ENCODE measurements at places on chromosomes 5 and 9.

DNA sequence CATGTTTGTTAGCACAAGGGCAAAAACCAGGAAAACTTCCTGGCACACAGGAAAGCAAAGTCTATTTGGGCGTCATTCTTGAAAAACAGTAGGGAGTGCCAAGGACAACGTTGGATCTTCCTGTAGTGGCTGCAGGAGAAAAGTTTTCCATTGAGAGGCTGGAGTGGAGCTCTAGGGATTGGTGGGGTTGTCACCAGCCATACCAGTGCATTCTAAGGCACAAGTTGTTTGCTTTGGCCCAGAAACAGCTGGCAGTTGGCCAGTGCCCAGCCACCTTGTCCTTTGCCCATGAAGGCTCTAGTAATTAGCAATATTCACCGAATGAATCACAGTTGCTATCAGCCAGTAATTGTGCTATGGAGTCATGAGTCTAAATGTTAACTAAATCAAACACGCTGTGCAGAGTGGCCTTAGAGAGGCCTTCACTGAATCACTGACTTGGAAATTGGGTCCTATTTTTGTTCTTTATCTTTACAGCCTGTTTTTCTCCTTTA, 26.4 kb downstream of the TNFSF15 start:
- no peak for DNase-seq

GRCh38 chr9:97501177-97501971, at the start of gene TMOD1:
Gene TMOD1 (plus strand): TSS chr9:97501666. CDS start chr9:97524189, 22,523 bp downstream.
- no peak for DNase-seq

DNA sequence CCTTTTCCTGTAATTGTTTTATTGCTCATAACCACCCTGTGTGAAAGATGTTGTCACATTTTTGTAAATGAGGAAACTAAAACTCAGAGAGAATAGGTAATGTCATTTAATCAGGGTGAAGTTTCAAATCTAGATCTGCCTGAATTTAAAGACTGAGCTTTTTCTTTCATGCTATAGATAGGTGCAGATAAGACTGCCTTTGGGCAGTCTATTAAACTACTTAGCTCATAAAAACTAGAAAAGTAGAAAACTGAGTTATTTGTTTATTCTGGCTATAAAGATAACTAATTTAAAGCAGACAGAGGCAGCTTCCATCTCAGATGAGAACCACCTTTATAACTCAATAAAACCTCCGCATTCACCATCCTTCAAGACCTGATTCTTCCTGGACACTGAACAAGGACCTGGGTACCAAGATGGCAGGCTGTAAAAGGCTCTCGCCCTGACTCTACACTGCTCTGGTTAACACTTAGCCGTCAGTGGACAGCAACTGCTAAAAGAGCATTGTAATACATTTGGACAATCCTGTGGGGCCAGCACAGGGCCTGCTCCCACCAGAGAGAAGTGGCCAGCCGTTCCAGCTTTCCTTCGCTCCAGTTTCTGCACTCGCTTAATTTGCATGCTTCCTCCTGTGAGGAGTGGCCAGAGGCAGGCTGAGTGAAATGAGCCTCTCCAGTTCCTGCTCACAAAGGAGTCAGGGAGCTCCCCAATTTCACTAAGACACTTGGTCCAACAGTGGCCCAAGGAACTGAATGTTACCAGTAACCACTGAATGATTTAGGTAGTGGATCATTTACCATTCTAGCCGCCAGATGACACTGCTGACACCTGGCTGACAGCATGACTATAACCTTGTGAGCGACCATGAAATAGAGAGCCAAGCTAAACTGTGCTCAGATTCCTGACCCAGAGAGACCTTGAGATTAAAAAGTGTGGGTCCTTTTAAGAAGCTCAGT, 566.4 kb downstream of the EFNA5 start:
- DNase-seq, result no peak

GRCh38 chr5:10091701-10092100, 158.0 kb downstream of the ATPSCKMT start:
- peak; percentile 28 for DNase-seq

GRCh38 chr9:120538339-120538738, 41.6 kb downstream of the CDK5RAP2 start:
- no peak for DNase-seq

DNA sequence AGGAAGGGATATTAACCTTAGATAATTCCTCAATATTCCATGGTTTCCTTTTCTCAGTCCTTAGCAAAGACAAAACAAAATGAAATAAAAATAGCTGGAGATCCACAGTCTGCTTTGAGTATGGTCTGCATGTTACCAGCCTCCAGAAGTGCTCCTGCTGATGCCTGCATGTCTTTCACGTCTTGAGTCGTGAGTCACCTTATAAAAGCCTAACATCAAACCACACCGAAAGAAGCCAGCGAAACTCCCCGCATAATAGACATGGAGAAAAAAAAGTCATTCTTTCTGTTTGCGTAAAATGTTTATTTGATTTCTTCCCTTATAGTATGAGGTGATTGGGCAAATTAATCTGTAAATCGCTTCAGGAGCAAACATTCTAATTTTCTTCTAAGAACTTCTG, 380.5 kb downstream of the SLCO4C1 start:
- peak; percentile 21 for DNase-seq

DNA sequence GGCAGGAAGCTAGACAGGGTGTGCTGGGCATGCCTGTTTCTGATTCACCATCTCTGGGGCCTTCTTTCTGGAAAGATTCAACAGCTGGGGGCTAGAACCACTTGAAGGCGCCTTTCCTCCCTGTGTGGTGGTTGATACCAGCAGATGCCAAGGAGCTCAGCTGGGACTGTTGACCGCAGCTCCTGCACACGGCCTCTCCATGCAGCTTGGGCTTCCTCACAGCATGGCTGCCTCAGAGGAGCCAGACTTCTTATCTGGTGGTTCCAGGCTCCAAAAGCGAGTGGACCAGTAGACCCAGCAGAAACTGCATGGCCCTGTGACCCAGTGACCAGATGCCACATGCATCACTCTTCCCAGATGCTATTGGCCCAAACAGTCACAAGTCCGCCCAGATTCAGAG, 74.7 kb upstream of the COL5A1 start:
- no peak for DNase-seq

GRCh38 chr9:131645078-131645776, 94.6 kb downstream of the RAPGEF1 start:
- no peak for DNase-seq

- no peak for DNase-seq
Observed at GRCh38 chr9:120846906-120847305, 4.2 kb upstream of the PSMD5 start.

GRCh38 chr5:61200582-61201155, 38.4 kb upstream of the SMIM15 start:
- DNase-seq, result peak; percentile 41

DNA sequence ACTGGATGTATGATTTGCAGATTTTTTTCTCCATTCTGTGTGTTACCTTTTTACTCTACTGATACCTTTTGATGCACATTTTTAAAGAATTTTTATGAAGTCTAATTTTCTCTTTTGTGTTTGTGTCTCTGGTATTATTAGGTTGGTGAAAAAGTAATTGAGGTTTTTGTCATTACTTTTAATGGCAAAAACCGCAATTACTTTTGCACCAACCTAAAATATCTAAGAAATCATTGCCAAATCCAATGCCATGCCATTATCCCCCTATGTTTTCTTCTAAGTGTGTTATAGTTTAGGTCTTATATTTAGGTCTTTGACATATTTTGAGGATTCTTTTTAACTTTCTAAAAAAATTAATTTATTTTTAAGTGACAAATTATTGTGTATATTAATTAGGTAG, 43.4 kb upstream of the STARD4 start:
- DNase-seq, result no peak

DNA sequence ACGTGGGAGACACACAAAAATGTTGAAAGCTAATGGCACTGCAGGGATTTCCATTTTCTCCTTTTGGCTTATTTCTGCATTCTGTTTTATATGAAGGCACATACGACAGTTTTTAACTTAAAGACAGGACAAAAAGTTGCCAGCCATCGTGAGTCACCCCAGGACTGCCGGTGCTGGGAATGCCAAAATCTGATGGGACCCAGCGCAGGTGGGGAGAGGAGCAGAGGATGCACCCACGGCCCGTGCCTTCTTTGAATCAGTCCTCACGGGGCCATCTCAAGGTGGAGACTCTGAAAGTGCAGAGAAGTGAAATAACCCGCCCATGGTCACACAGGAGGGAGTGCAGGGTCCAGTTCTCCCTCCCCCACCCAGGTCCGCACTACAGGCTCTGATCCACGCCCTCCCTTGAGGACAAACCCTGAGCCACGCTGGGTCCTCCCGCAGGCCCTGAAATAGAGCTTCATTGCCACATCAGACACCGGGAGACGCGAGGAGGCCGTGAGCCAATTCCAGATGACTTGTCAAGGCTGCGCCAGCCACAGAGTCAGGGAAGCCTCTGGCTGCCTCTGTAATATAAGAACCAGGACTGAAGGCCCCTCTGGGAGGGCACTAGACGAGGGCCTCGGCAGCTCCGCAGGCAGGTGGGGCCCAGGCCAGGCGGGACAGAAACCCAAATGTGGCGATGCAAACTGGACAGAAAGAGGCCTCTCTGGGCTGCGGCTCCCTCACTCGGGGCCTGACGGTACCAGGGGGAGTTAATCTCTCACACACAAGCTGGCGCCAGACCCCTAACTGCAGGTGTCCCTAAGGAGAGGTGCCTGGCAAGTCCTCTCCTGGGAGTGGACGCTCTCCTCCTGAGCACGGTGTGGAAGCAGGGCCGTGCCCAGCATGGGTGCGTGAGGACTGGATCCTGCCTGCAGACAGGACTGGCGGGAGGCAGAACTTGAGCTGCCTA, 22.9 kb downstream of the ADAMTS2 start:
- no peak for DNase-seq

DNA sequence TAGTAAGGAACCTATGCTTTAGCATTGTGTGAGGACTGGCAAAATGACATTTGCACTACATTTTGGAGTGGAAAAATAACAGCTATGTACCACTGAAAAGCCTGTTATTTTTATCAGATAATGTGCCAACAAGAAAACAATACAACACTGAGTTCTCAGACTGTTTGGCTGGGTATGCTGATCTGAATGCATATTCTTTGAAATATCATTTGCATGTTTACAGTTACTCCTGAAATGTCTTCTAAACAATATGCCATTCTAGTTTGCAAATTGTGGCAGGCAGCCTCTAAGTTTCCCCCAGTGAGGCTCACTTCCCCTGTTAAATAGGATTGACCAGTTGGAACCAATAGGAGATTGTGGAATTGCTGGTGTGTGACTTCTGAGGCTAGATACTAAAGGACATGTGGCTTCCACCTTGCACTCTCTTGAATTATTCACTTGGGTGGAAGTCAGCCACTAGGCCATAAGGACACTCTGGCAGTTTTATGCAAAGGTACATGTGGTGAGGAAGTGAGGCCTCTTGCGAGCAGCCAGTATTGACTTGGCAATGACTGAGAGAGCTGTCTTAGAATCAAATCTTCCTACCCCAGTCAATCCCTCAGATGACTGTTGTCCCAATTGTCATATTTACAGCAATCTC, 250.4 kb upstream of the PCSK5 start:
- DNase-seq, result no peak

- no peak for DNase-seq
Observed at GRCh38 chr9:136622538-136622948, 40.2 kb upstream of the EGFL7 start.

DNA sequence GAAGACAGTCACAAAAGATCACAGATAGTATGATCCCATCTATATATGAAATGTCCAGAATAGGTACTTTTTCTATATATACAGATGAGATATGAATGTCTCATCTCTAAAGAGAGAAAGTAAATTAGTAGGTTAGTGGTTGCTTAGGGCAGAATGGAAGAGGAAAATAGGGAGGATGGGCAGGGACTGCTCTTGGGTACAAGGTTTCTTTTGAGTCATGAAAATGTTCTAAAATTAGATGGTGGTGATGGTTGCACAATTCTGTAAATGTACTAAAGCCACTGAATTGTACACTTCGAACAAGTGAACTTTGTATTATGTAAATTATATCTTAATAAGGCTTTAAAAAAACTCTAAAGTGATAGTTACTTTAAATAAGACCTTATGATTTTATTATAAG, 59.6 kb upstream of the GRAMD2B start:
- DNase-seq, result no peak

DNA sequence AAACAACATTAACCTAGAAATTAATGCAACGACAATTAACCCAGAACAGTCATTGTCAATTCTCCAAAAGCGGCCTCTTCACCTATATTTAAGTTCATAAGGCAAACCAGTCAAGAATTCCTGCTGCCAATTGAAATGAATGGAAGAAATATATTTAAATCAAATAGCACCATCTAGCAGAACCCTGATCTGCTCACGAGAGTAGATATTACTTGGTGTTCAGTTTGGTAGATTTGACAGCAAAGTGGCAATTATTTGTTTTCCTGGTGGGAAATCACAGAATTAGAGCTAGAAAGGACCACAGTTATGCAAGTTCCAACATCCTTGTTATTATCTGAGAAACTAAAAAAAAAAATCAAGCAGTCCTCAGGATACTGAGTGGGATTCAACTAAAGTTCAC, 2.3 kb downstream of the SSBP2 start:
- DNase-seq, result no peak

- DNase-seq, result no peak
Observed at GRCh38 chr5:1134478-1134877, 22.6 kb upstream of the SLC12A7 start.

DNA sequence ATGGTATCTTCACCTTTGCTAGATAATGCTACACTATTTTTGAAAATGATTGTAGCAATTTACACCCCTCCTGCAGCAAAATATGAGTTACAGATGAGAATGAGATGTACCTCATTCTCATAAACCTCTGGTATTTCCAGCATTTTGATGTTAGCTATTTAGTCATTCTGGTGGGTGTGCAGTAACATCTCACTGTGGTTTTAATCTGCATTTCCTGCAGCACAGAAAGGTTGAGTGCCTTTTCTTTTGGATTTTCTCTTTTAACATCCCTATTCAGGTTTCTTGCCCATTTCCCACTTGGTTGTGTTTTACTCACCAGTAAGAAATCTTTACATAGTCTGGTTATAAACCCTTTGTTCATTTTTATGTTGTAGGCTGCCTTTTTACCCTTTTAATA, 206.2 kb downstream of the NR3C1 start:
- DNase-seq, result no peak

DNA sequence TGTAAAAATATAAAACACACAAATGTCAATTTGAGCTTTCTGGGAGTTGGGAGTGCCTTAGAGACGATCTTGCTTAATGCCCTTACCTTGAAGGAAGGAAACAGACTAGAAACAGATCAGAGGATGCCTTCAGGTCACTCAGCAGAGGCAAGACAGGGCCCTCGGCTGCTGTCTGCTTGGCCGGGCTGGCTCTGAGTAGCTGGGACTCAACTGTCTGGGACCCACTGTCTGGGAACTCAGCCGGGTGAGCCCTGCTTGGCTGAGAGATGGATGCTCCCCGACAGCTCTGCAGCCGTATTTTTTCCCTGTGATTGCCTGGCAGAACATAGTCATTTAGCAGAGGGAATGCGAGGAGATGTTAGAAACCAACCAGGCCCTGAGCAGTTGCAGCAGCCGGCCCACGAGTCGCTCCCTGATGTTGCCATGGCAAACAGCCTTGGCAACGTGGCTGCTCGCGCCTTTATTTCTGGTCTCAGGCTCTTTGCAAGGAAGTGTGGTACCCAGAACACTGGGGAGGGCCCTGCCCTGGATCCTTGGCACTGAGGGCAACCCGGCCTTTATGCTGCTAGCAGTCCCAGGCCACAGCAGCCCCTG, 10.9 kb downstream of the PPARGC1B start:
- no peak for DNase-seq

Measured in fibroblast of upper back skin (primary cell).